ENCODE measurements at places on chromosomes 12 and 14.
A peak's percentile ranks its signal among the peaks of the same experiment; 100 is the strongest.

GRCh38 chr14:94970941-94971730, 186.2 kb downstream of the DICER1 start:
- DNase-seq, result no peak

DNA sequence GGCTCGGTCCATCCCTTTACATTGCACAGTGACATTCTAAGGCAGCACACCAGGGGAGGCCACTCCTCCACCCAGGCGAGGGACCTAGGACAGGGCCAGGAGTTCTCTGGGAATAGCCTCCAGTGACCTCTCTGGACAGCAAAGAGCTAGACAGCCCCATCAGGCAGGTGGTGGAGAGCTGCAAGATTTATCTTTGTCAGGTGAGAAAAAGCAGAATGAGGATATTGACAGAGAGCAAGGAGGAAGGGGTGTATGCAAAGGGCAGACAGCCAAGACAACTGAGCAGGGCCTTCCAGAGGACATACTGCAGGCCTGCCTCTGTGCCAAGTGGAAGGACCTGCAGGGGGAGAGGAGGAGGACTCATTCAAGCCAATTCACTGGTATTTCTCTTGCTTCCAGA, 112.4 kb upstream of the MAX start:
- no peak for DNase-seq

DNA sequence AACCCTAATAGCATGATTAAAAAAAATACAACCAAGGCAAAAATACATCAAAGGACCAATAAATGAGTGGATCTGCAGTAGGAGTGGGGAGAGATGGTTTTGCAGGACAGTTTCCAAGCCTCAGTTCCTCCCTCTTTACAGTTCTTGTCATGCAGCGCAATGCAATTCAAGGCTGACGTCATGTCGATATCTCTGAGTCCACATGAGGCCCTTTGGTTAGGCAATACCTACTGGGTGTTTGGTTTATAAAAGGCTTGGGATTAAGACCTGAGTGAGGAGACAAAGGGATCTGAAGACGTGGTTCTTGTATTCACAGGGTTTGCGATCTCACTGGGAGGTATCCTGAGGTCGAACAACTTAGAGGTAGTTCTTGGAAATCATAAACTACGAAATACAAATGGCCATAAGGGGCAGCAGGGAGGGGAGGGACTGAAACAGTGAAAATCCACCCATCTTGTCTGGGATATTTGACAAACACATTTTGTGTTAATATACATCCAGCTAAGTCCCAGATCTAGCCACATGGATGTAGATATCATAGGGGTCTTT, 441.0 kb downstream of the FUT8 start:
- DNase-seq, result no peak

DNA sequence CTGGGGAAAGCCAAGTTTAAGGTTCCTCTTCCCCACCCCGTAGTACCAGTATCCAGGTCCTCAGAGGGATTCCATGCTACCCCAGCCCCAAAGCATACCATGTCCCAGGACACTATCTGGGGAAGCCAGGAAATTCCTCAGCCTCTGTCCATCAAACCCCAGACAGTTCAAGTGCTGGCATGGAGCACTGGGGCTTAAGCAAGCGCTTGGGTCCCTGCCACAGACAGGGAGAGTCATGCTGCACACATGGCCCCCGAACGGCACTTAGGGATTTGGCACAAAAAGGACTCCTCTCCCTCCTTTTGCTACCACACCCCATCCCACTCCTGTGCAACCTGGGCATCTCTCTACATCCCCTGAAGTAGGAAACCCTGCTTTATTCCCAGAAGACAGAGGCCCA, 21.8 kb downstream of the ADCY6 start:
- no peak for DNase-seq

DNA sequence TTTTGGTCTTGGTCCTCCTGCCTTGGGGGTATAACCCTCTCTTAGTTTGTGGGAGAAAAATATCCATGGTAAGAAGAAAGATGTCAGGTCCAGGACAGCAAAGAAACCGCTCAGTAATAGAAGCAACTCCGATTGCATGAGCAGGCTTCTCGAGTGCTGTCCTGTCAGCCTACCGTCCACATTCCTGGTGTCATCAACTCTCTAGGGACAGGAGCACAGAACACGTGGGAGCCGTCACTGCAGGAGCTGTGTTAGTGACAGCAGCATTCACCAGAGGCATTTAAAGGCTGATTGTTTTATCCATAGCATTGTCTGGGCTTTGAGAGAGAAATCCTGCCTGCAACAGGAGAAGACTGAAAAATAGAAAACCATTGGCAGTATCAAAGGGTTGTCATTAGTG, 244.2 kb downstream of the CACNA1C start:
- no peak for DNase-seq

GRCh38 chr12:93099792-93100191, 170.7 kb upstream of the EEA1 start:
- DNase-seq, result no peak

DNA sequence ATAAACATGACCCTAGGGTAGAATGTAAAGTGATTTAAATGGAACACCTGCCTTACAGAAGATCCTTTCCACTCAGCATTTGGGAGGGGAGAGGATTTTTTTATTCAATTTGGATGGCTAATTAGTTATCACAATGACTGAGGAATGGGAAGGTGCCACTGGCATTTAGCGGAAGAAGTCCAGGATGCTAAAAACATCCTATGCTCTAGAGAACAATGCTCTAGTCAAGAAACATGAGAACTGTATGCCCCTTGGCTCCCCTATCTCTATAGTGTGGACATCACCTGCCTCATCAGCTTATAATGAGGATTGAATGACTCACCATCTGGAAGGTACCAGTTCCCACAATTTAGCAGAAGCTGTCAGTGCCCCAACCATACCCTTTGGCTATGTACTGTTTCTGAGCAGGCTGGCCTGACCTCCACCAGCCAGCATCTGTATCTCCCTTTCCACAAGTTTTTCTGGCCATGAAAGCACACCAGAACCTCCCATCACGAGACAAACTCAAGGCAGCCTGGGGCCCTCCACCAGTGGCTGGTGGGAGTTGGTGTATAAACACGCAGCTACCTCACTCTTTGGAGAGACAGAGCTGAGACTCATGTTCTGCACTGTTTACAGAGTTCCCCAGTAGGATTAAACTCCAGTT, 109.7 kb upstream of the VASH1 start:
- DNase-seq, result no peak

- DNase-seq, result no peak
Observed at GRCh38 chr12:109461049-109461845, 15.9 kb downstream of the KCTD10 start.

DNA sequence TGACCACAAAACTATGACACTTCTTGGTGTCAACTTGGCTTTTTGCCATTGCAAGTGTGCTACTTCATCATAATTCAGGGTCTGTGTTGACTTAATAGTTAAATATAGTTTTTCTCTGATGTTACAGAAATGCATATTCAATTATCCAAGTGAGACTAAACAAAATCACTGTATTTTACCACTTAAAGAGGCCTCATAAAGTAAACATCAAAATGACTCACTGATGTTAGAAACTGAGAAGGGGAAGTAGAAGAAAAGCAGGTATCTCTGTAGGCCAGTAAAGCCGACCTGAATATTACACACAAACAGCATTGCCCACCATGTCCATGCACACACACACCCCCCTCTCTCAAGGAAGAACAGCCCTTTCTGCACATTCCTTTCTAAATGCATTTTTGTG, 55.4 kb downstream of the RPAP3 start:
- DNase-seq, result no peak

GRCh38 chr14:45698462-45699134, 445.6 kb upstream of the MIS18BP1 start:
- no peak for DNase-seq

GRCh38 chr12:22228022-22228875, 106.3 kb downstream of the ST8SIA1 start:
- DNase-seq, result no peak

DNA sequence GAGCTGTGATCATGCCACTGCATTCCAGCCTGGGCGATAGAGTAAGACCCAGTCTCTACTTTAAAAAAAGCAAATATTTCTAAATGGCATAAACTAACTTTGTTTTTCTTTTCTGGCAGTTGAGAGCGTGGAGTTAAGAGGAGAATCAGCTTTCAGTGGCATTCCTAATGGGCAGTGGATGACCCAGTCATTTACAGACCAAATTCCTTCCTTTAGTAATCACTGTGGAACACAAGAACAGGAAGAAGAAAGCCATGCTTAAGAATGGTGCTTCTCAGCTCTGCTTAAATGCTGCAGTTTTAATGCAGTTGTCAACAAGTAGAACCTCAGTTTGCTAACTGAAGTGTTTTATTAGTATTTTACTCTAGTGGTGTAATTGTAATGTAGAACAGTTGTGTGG, 21.2 kb downstream of the TDG start:
- DNase-seq, result peak; percentile 49

DNA sequence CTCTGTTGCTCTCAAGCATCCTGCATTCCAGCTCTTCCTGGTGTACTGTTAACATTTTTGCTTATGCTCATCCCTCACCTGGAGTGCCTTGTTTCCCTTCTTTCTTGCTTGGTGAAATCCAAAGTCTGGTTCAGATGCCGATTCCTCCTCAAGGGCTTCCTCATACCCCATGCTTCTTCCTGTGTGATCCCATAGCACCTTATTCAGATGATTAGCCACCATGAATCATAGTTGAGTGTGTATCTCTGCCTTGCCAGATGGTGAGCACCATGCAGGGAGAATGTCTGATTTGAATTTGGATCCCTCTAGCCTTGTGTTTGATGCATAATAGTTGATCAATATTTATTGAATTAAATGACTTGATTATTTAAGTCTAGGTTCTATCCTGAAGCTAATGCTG, 39.4 kb upstream of the ANO4 start:
- no peak for DNase-seq

DNA sequence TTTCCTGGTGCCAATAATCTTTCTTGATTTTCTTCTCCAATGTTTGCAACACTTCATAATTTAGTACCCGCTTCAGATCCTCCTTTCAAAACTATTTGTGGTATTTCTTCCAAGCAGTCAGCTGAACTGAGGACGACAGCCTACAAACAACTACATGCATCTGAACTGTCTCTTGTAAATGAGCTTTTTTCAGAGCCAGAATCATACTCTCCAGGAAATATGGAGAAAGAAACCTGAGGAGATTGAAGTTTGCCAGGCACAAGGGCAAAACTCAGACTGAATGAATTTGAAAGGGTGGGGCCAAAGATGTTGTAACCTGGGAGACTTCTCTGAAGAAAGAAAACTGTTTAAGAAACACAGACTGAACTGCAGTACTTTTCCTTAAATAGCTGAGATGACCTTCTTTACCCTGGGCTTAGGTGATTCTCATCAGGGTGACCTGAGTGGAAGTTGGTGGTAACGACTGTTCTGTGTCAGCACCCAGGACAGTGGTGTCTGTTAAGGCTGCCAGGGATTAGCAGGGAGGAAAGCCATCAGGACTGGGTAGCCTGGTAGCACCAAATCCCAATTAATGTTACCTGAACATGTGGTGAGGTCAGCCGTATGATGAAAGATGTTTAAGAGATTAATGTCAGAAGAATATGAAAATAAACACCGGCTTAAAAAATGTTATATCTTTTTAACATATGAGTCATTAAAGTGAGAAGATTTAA, 95.0 kb downstream of the TGFB3 start:
- DNase-seq, result no peak

DNA sequence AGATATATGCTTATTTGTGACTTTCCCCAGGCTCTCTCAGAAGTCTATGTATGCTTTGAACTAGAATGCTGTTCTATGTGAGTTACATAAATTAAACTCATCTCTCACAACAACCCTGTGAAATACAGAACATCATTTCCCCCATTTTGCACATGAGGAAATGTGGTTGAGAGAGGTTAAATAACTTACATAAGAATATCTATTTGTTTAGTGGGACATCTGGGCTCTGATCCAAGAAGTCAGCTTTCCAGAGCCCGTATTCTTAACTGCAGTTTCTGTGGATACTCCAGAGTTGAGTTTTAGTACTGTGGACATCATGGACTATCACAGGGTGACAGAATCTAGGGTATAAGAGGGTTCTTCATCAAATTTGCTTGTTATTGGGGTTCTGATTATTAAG, 242.5 kb upstream of the ARHGAP5 start:
- no peak for DNase-seq

Data from AG08396 (cell line).